Pulmonary artery endothelial cell (primary cell): ENCODE measurements at places on chromosomes 5 and 9. TPM values are rescaled to one million over a fixed set of nuclear protein-coding genes. Genes with fewer than 3 reads are reported as not detected.

Gene SAXO1
- under 0.01 TPM in 1 of 2 replicates, not detected in the other for total RNA-seq

Gene CCDC107
- 10.6 and 11.7 TPM in 2 replicates for total RNA-seq

Gene PCDHA6
- total RNA-seq: 0.40 and 0.88 TPM in 2 replicates

Gene SLC28A3
- total RNA-seq: not detected in 2 replicates

Gene C5orf58
- total RNA-seq: not detected in 2 replicates

Gene PRRX2
- not detected in 2 replicates for total RNA-seq

Gene RGS7BP
- 4.6 and 7.3 TPM in 2 replicates for total RNA-seq
